Astrocyte of the cerebellum (primary cell): ENCODE measurements at places on chromosomes 6 and 20.

- DNase-seq: no peak
Measured at GRCh38 chr20:14507711-14508110, 170.3 kb upstream of the FLRT3 start.

- DNase-seq: no peak
Measured at GRCh38 chr20:45918182-45918737, 6.3 kb upstream of the PLTP start.

GRCh38 chr20:62685781-62686555 is 22.7 kb upstream of the NTSR1 start:
- DNase-seq: no peak

- no peak for DNase-seq
Measured at GRCh38 chr6:135233686-135234491, 52.8 kb downstream of the MYB start.

GRCh38 chr6:700490-700889 is 7.6 kb upstream of the EXOC2 start:
- DNase-seq: no peak

DNA sequence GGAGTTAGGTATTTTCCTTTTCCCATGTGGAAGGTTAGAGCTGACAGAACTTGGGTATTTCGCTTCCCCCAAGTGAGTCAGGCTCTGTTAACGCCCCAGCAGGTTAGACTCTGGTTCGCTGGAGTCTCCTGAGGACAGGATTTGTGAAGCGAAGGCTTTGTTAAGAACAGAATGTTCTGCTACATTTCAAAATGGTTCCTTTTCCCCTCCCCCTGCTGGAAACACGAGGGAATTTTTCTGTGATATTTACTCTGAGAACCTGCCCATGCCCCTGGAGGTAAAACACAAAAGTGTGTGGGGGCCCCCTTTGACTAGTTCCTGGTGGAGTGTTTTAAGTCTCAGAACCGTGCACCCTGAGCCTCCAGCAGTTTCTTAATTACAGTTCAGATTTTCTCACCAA is 731.4 kb upstream of the CITED2 start:
- DNase-seq: no peak

GRCh38 chr6:132751828-132752227 is 5.9 kb downstream of the VNN2 start:
- no peak for DNase-seq

DNA sequence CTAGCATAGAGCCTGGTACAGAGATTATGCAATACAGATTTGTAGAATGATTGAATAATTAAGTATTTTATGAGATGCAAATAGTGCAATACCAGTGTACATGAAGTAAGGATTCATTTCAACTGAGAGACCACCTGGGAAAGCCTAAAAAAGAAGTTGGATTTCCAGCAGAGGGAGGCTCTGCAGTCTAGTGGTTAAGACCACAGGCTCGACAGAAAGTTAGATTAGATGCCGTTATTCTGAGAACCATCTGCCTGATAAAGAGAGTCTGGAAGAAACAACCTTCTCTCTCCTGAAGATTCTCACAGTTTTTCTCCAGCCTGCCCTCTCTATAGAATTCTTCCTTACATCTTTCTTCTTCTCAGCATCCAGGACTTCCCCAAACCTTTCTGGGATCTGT is 13.6 kb upstream of the TNFRSF21 start:
- no peak for DNase-seq

GRCh38 chr20:58303547-58303946 is 6.0 kb upstream of the RAB22A start:
- no peak for DNase-seq
